ENCODE measurements at places on chromosomes 2 and 18.

GRCh38 chr18:45850021-45850420 is 24.5 kb downstream of the SIGLEC15 start:
- DNase-seq: no peak

DNA sequence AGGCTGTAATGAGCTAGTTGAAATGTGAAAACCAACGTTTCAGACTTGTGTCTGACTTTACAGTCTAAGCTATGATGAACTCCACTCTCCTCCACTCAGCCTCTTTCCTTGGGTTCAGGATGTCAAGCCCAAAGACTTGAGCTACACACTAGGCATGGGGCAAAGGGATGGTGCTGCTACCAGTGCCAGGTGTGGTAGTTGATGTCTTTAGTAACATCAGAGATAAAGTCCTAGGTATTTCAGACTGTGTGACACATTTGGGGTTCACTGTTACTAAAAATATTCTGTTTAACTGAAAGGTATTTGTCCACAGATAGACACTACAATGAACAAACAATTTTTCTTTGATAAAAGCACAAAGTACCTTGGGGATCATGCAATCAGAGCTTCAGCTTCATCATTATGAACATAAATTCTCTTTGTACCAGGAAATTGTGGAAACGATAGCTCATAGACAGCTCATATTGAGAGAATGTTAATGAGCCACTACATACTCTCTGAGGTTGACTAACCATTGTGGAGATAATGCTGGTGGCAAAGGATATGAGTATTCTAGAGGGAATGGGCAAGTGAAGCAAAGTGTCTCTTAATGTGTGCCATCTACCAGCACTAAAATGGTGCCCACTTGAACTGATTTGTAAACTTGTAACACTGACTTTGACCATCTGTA is 253.7 kb upstream of the THUMPD2 start:
- no peak for DNase-seq

- no peak for DNase-seq
Measured at GRCh38 chr2:171956135-171956825, 34.0 kb downstream of the HAT1 start.

- DNase-seq: no peak
Measured at GRCh38 chr2:102350137-102350793, 5.3 kb upstream of the IL18R1 start.

DNA sequence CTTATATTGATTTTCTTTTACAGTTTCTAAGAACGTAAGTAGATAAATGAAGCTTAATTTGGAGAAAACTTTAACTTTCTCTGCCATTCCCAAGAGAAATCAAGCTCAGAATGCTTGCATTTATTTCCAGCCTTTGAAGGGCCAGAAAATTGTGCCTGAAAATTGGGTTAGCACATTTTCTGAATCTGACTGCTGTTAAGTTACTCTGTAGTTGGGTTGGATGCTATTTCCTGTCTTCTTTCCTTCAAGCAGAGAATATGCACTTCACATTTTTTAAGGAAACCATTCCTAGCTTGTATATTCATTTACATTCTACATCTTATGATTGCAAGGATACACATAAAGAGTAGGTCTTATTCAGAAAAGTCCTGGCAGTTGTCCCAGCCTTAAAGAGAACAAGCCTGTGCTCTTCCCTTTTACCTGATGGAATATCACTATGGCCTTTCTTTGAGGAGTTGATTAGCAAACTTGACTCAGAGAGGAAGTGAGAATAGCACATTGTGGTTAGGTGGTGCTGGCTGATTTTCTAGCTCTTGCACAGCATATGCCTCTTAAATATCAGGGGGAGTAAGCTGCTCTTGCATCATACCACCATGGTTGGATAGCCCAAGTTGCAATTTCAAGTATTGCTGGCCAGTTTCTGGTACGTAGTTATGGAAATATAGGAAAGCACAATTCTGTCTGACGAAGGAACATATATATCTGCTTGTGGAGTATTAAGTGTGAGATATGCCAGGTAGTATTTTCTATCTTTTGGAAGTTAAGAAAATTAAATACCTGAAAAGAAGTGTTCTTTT is 133.7 kb downstream of the COMMD1 start:
- DNase-seq: peak; percentile 16

GRCh38 chr2:12326449-12327190 is 390.1 kb upstream of the TRIB2 start:
- peak; percentile 16 for DNase-seq

DNA sequence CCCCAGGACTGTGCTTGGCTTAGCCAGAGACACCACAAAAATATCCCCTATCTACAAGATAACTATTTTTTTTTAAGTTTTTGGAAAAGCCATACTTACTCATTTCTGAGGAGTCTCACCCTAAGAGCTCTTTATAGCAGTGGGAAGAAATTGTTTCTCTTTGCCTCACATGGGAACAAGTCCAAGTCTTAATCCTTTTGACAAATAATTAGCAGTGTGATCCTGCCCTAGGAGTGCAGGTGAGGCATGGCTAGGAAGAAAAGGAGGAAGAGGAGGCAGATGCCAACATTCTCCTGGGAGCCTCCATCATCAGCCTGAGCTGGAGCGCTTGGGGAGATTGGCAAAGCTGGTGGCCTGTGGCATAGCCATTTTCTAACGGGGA is 115.6 kb downstream of the STPG4 start:
- no peak for DNase-seq

DNA sequence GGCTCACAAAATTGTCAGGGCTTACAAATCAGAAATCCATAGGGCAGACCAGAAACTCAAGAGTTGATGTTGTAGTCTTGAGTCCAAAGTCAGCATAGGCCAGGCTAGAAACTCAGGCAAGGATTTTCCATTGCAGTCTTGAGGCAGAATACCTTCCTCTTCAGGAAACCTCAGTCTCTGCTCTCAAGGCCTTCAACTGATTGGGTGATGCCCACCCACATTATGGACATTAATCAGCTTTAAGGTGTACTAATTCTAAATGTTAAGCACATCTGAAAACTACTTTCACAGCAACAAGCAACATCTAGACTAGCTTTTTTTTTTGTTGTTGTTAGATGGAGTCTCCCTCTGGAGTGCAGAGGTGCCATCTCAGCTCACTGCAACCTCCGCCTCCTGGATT is 31.3 kb upstream of the ZNF512 start:
- DNase-seq: no peak

DNA sequence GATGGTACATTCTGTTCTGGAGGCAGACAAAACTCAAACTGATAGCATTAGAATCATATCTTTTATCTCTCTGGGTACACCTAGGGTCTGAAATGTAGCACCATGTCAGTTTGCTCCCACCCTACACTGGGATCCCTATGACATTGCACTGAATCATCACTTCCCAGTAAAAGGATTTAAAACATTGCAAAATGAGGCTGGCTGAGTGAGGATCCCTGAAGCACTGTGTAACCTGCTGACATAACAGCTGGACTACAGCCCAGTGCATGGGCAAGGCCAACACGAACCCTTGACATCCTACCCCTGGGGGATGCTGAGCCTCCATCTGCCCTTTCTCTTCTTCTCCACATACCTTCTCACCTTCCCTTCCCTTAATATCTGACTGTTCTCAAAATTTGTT is 253.2 kb downstream of the TTC32 start:
- no peak for DNase-seq

DNA sequence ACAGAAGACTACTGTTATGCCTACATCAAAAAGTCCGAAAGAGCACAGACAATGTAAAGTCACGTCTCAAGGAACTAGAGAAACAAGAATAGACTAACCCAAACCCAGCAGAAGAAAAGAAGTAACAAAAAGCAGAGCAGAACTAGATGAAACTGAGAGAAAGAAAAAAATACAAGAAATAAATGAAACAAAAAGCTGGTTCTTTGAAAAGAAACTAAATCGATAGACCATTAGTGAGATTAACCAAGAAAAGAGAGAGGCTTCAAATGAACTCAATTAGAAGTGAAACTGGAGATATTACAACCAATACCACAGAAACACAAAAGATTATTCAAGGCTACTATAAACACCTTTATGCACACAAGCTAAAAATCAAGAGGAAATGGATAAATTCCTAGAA is 271.8 kb downstream of the MBD2 start:
- no peak for DNase-seq

GRCh38 chr18:68083131-68083530 is 566.6 kb upstream of the DSEL start:
- no peak for DNase-seq

DNA sequence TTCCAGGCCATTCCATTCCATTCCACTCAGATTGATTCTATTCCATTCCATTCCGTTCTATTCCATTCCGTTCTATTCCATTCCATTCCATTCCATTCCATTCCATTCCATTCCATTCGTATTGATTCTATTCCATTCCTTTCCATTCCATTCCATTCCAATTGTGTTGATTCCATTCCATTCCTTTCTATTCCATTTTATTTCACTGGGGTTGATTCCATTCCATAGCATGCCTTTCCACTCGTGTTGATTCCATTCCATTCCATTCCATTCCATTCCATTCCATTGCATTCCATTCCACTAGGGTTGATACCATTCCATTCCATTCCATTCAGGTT is 1142.3 kb downstream of the RPIA start:
- DNase-seq: no peak

- no peak for DNase-seq
Measured at GRCh38 chr2:205850611-205851010, 168.3 kb downstream of the NRP2 start.

DNA sequence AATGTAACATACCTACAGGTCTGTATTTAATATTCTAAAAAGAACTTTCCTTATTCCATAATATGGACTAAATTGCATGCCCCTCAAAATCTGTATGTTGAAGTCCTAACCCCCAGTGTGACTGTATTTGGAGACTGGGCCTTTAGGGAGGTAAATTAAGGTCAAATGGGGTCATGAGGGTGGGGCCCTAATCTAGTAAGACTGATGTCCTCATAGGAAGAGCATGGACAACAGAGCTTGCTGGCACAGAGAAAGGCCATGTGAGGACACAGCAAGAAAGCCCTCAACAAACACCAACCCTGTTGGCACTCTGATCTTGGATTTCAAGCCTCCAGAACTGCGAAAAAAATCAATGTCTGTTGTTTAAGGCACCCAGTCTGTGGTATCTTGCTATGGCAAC is 18.6 kb downstream of the SF3B1 start:
- DNase-seq: no peak

DNA sequence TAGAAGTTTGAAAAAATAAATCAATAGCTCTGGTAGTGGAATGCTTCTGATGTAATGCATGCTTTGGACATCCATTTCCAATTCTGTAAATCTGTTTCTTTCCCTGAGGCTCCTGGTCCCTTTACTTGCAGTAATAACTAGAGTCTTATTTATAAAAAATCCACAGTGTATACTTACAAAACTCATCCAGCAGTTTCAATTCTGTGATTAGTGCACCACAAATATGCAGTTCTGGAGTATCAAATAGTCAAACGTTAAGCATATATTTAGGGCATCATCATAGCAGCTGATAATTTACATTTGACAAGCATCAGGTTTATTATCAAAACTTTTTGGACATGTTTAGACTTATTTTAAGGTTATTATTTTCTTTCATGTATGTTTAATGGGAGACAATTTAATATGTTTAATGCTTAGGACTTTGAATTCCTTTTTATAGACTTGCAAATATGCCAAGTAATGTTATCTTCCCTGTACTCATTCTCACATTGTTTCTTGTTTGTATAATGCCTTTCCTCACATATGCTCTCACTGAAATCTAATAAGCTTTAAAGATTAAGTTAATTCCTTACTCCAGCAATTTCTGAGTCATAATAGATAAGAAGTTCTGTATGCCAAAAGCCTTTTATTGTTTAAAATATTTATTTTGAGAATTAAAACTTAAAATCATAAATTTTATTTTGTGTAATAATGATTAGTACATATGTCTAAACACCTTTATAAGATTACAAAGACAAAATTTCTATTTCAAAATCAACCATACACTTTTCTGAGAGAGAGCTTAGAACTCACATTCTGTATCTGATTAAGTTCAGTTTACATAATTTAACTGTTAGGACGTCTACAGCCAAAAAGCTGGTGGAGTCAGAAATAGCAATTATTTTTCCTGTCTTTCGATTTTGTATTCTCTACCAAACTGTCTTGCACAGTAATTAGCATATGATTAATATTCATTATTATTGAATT is 341.5 kb upstream of the TMEFF2 start:
- DNase-seq: no peak

DNA sequence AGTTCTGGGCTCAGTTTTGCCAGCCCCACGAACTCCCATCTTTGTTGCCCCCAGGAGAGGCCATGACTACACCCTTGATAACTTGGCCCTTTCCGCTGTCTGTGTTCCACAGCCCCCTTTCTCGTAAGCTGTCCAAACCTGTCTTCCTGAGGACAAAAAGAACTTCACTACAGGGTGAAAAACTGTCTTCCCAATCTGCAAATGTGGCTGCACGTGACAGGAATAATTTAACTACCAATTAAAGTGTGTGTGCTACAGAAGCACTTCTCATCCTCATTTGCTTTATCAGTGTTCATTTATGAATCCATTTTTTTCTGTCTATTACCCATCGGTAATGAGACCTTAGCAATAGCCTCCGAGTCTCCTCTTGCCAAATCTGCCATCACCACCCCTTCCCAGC is 9.1 kb upstream of the ALPK2 start:
- DNase-seq: no peak

DNA sequence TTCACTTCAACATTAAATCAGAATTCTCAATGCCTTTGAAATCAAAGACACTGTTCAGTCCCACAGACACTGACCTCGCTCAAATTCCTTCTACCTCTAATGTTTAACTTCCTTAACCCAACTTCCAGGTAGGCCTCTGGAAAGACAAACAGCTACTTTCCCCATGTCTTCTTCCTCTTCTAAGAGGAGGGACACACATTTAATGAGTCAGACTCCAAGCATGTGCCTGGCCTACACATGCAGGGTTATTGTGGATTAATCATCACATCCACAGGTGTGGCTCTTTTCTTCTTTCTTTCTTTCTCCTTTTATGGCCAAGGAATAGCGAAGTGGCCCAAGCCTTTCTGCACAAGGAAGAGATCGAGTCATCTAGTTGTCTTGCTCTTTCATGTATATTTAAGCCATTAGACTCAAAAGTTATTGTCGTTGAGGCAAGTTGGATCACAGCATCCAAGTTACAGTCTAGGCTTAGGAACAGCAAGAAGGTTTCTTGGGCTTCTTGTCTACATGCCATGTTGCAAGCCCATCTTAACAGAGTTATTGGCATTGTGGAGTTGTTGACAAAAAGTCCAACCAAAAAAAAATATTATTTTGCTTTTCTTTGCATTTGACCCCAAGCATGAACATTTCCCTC is 387.8 kb downstream of the IRS1 start:
- DNase-seq: no peak

DNA sequence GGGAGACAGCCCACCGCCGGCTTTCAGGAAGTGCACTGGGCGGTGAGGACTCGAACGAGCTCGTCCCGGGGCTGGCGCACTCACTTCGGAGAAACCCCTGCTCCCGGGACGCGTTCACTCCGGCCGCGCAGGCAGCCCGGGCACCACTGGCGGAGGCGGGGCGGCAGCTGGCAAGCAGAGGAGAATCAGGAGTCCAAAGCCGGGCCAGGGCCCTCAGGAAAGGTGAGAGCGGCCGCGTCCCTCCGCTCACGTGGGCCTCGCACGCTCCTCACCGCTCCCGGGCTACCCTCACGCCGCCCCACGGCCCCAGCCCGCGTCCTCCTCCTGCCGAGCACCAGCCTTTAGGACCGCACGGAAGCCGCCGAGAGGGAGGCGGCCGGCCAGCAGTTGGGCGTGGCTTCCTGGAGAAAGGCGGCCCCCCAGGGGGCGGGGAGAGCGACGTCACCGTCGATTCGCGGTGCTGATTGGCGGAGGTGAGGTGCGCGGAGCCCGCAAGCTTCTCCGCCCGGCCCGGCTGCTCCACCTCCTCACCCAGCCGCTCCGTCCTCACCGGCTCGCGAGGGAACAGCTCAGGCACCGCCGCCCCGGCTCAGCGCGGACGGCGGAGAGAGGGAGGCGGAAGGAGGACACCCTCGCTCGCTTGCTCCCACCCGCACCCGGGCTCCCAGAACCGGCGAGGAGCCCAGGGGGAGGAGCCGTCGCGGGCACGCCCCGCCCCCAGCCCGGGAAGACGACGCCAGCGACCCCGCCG is at the start of gene ZCCHC2:
Gene ZCCHC2 (plus strand): TSS at position 522 of the 751 bp plus-strand sequence. CDS start 400 bp downstream, outside the sequence.
- peak; percentile 99 for DNase-seq
